ENCODE measurements at places on chromosomes 13 and 19.

- DNase-seq = no peak
Measured at GRCh38 chr13:110555601-110556223, 5.8 kb downstream of the RAB20 start.

DNA sequence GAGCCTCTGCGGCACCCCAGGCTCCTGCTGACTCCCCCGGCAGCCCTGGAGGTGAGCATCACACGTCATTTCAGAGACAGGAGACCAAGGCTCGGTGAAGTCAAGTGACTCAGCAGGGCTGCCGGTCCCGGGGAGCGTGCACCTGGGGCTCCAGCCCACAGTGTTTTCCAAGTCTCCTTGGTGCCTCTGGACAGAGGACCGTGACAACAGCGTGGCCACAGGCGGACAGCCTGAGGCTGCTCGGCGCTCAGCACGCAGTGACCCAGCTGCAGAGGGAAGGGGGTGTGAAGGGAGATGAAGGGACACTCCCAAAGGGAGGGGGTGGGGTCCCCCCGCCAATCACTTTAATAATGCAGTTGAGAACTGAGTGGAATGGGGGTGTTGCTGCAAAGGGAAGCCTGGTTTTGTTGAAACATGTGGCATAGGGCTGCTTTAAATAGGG lies 17.5 kb upstream of the ASPDH start:
- DNase-seq = no peak

- DNase-seq = no peak
Measured at GRCh38 chr13:82092312-82092711, 1751.4 kb upstream of the SPRY2 start.

DNA sequence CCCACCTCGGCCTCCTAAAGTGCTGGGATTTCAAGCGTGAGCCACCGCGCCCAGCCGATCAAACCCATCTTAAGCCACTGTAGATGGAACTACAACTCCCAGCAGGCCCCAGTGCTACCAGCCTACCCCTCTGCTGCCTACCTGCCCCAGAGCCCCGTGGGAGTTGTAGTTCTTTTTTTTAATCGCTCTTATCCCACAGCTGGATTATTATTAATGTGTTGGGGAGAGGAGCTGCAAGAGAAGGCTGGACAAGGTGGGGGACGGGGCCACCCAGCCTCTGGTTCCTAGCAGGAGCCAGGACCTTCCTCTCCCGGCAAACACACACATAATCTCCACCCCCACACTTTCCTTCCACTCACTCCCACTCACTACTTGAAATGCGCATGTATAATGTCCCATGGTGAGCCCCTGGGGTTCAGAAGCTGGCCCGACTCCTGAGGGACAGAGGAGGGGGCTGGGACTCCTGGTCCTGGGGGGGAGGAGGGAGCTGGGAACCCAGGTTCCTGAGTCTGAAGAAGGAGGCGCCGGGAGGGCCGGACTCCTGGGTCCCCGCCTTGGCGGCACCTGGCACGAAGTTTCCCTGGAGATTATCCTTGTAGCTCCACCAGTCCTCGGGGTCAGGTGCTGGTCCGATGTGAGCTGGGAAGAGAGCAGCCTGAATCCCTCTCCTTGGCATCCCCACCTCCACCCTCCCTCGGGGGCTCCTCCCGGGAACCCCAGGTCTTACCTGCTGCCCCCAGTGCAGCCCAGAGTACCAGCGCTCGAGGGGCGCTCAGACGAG lies 958 bp downstream of the CA11 start:
- DNase-seq = peak; percentile 68

- no peak for DNase-seq
Measured at GRCh38 chr19:14868497-14868896, 17.4 kb downstream of the OR7A17 start.

DNA sequence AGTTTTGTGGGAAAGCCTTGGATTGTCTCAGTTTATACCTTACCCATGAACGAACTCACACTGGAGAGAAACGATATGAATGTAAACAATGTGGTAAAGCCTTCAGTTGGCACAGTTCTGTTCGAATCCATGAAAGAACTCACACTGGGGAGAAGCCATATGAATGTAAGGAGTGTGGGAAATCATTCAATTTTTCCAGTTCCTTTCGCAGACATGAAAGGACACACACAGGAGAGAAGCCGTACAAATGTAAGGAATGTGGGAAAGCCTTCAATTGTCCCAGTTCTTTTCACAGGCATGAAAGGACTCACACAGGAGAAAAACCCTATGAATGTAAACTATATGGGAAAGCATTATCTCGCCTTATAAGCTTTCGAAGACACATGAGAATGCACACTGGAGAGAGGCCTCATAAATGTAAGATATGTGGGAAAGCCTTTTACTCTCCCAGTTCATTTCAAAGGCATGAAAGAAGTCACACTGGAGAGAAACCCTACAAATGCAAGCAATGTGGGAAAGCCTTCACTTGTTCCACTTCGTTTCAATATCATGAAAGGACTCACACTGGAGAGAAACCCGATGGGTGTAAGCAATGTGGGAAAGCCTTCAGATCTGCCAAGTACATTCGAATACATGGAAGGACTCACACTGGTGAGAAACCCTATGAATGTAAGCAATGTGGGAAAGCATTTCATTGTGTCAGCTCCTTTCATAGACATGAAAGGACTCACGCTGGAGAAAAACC lies 7.5 kb upstream of the ZNF440 start:
- DNase-seq = no peak

DNA sequence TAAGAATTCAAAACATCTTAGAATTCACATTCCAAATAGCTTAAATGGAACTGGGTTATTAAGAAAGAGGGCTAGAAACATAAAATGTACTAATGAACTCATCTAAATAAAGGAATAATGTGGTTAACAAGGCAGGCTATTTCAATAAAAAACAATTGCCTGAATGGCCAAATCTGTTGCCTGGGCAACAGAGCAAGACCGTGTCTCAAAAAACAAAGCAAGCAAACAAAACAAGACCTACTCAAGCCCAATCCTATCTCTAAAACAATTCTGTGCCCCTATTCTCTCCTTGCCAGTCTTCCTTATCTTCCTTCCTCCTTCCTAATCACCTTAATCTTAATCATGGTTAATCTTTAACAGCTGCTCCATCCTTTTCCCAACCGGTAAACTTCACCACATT lies 12.1 kb downstream of the IGFL1 start:
- no peak for DNase-seq

DNA sequence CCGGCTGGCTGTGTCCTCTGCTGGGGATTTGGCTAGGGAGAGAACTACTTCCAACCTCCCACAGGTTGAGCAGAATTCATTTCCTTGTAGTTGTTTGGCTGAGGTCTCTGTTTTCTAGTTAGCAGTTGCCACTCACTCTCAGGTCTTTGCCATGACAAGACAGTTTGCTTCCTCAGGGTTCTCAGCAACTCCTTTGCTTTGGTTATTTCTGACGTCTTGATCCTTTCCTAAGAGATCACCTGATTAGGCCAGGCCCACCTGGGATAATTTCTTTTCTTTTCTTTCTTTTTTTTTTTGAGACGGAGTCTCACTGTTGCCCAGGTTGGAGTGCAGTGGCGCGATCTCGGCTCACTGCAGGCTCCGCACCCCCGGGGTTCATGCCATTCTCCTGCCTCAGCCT lies 9.4 kb upstream of the CACNG8 start:
- DNase-seq = no peak

DNA sequence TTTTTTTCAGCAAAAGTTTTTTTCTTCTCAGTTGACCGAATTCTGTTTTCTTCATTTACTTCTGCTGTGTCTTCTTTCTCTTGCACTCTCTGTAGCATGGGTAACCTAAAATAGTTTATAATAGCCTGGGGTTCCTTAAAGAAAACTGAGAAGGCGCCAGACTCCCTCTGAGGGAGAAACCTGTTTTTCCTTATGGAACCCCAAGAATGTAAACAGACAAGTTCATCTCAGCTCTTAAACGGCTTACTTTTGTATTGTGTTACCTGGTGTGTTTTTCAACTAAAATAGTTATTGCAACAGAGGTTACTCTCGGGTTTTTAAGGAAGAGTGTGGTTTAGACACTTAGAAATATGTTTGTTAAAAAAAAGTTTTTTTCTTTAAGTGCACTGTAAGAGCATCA lies 23.8 kb upstream of the TM9SF2 start:
- no peak for DNase-seq

DNA sequence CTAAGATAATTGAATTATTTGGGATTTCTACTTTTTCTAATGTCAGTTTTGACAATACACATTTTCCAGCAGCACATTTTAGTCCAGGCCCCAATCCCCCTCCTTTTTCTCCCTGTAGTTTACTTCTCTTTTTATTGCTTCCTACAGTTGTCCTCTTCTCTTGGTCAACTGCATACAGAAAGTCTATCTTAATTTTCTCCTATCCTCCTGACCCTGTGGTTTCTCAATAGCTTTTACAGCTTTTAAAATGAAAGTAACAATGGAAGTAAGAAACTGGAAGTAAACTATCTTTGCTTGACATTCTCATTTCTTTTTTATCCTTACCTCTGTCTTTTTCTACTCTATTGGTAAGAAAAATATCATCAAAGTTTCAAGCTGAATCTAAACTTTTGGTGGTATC lies 106.5 kb upstream of the OXGR1 start:
- DNase-seq = no peak

GRCh38 chr13:20796791-20797508 lies 23.2 kb upstream of the EEF1AKMT1 start:
- no peak for DNase-seq

Data from stimulated activated CD4-positive, alpha-beta T cell treated with anti-CD3 and anti-CD28 coated beads, Interleukin-12 subunit alpha, Interleukin-12 subunit beta, amount 100 ng/mL, for 4 hours (primary cell).